ENCODE measurements at places on chromosomes 5 and 9. TPM values are rescaled to one million over a fixed set of nuclear protein-coding genes. Genes with fewer than 3 reads are reported as not detected.

The FCN1 gene
- total RNA-seq, result under 0.01 TPM

The FRMPD1 gene
- 0.30 TPM for total RNA-seq

GRCh38 chr5:19564036-19564435 lies 424.0 kb downstream of the CDH18 start:
- DNase-seq, result no peak
- no peak overlapping the region for H3K27ac ChIP-seq
- no peak overlapping the region for H3K4me3 ChIP-seq
- H3K4me1 ChIP-seq, result no peaks in the 10 kb centered on the region

GRCh38 chr5:106780355-106780754 lies 890.4 kb downstream of the EFNA5 start:
- H3K27me3 ChIP-seq, result no peaks in the 10 kb centered on the region
- no peak for DNase-seq
- no peak overlapping the region for H3K4me3 ChIP-seq
- H3K36me3 ChIP-seq, result no peaks in the 10 kb centered on the region
- no peaks in the 10 kb centered on the region for H3K4me1 ChIP-seq

DNA sequence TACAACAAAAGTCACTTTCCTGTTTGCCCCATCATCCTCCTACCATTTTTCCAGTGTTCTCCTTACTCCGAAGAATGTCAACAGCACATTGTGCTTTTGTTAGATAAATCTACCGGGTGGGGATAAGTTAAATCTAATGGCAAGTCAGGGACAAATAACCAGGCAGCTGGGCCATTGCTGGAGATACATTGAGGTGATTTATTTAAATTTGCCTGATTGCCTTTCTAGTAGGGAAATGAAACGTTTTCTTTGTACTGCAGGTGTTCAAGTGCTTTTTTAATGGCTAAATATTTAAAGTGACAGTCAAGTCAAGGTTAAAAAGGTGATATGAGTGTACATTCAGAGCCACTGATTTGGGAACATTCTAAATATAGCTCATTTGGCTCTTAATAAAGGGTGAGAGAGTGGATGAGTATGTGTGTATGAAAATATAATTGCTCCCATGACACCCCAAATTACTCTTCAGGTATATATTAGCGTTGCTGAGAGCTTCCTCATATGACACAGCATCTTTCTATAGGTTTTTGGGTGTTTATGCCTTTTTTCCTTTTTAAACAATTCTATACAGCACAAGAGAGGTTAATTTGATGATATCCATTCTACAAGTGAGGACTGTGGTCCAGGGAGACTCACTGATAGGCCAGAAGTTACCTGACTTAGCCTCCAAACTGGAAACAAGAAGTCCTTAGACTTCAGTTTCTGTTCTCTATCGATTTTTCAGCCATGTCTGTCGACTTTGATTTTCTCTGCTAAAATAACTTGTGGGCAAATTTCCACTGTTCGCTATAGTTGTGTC lies 51.9 kb downstream of the DMRT2 start:
- no peak for DNase-seq
- H3K4me3 ChIP-seq, result no peak overlapping the region
- no peaks in the 10 kb centered on the region for H3K36me3 ChIP-seq
- no peak overlapping the region for H3K27ac ChIP-seq
- no peaks in the 10 kb centered on the region for H3K27me3 ChIP-seq

All from tibial nerve (tissue), 4 donors.